Pancreas (tissue), 10 donors: ENCODE measurements at places on chromosomes 7 and 10. TPM values are rescaled to one million over a fixed set of nuclear protein-coding genes. Genes with fewer than 3 reads are reported as not detected.

AUTS2 gene
- total RNA-seq: 10.0 TPM

LRRD1 gene
- not detected for total RNA-seq

PDE1C gene
- 1.3 TPM for total RNA-seq

AOAH gene
- total RNA-seq: 9.0 TPM

IFIT2 gene
- 3.8 TPM for total RNA-seq

FGL2 gene
- 2.0 TPM for total RNA-seq

HABP2 gene
- 12.6 TPM for total RNA-seq

GRID2IP gene
- 0.87 TPM for total RNA-seq

SFTPA1 gene
- 1.1 TPM for total RNA-seq

EPHA1 gene
- 7.2 TPM for total RNA-seq

CRHR2 gene
- 0.28 TPM for total RNA-seq

CYP26C1 gene
- total RNA-seq: 0.17 TPM

AMZ1 gene
- total RNA-seq: not detected

SNX10 gene
- total RNA-seq: 2.9 TPM

VWDE gene
- 1.1 TPM for total RNA-seq

CYP3A5 gene
- 82.0 TPM for total RNA-seq

PNLIPRP3 gene
- total RNA-seq: not detected

SPAM1 gene
- total RNA-seq: not detected
